Activated naive CD4-positive, alpha-beta T cell treated with anti-CD3 and anti-CD28 coated beads for 36 hours (primary cell): ENCODE measurements at places on chromosomes 3 and 15.
A peak's percentile ranks its signal among the peaks of the same experiment; 100 is the strongest.

DNA sequence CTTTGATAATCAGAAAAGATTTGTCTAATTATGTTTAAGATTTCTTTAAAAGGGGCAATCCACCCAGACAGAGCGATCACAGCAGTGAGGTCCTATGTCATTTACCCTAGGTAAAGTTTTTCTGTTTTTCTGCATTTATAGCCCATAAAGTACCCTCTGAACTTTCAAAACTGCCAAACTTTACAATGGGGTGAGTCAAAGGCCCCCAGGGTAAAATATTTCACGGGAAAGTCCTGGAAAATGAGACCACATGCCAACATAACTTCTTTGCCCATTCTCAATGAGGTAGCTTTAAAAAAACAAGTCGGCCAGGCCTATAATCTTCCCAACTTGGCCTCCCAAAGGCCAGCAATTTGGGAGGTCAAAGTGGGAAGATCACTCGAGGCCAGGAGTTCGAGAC lies 53.0 kb downstream of the SUCLG2 start:
- no peak overlapping the region for H3K27ac ChIP-seq
- H3K4me3 ChIP-seq, result no peak overlapping the region
- H3K27me3 ChIP-seq, result no peaks in the 10 kb centered on the region
- peaks cover 86% of the 10 kb centered on the region for H3K4me1 ChIP-seq

DNA sequence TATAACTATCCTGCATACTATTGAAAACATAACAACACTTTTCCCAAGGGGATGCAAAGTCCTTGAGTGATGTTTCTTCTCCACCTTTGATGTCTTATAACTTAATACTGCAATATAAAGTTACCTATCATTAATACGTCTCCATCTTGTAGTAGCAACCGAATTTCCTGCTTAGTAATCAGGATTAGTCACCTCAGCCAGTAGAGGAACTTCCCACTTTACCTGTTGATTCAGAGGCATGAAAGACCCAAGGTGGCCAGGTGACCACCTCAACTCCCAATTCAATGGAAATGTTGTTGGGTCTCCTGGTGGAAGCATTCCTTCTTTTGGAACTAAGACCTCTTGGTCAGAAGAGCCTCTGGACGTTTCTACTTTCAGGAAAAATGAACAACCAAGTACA lies 3.5 kb upstream of the TMCC1 start:
- H3K27ac ChIP-seq, result no peak overlapping the region
- peaks cover 11% of the 10 kb centered on the region for H3K36me3 ChIP-seq
- H3K27me3 ChIP-seq, result no peaks in the 10 kb centered on the region
- H3K4me3 ChIP-seq, result no peak overlapping the region
- peaks cover 13% of the 10 kb centered on the region for H3K4me1 ChIP-seq

DNA sequence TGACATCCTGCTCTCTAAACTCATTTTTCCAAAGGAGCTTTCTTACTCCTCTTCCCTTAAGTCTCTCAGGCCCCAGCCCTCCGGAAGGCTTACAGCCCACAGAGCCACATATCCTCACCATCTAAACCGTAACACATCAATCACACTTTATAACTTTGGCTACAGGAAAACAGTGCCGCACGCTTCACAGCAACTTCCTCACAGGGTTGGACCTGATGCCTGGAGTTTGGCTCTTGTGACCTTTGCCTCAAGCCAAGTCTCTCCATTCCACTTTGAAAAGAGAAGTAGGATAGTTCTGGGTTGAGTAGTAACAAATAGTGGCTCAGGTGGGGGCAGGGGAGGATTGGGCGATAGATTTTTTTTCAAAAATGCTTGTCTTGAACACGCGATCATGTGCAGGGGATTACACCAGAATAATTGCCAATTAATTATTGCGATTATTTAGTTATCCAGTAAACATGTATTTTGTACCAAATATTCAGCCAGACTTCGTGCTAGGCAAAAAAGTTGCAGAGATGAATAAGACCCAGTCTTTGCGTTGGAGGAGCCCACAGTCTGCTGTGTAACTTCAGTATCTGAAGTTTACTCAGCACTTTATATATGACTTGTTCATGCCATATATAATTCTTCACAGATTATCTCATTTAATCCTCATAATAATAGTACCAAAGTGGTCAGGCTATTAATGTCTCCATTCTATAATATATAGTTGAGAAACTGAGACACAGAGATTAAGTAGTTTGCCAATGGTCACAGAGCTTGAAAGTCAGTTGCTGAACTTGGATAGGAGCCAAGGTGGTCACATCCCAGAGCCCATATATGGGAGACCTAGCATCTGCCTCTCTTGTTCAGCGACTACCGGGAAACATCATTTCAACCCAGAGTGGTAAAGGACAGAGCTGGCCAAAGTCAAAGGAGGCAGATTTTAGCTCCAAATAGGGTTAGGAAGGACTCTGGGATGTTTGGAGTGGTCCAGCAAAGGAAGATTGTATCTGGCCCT lies 2.4 kb upstream of the ETV5 start:
- no peak overlapping the region for H3K4me3 ChIP-seq
- H3K36me3 ChIP-seq, result no peaks in the 10 kb centered on the region
- peaks cover 74% of the 10 kb centered on the region for H3K27me3 ChIP-seq
- peaks cover 30% of the 10 kb centered on the region for H3K4me1 ChIP-seq
- no peak overlapping the region for H3K27ac ChIP-seq

GRCh38 chr15:27241943-27242342 lies 271.0 kb downstream of the GABRG3 start:
- no peak overlapping the region for H3K27ac ChIP-seq
- no peaks in the 10 kb centered on the region for H3K36me3 ChIP-seq
- no peak for DNase-seq
- H3K27me3 ChIP-seq, result no peaks in the 10 kb centered on the region
- H3K4me3 ChIP-seq, result no peak overlapping the region
- H3K4me1 ChIP-seq, result no peaks in the 10 kb centered on the region

- H3K27ac ChIP-seq, result no peak overlapping the region
- no peaks in the 10 kb centered on the region for H3K36me3 ChIP-seq
- H3K4me3 ChIP-seq, result peak overlapping the region; percentile 68
- H3K27me3 ChIP-seq, result peaks cover 31% of the 10 kb centered on the region
- H3K4me1 ChIP-seq, result peaks cover 19% of the 10 kb centered on the region
These were observed 51.0 kb upstream of the SSR3 start for GRCh38 chr3:156605686-156606605.
